ENCODE measurements at places on chromosomes 16 and 17.

DNA sequence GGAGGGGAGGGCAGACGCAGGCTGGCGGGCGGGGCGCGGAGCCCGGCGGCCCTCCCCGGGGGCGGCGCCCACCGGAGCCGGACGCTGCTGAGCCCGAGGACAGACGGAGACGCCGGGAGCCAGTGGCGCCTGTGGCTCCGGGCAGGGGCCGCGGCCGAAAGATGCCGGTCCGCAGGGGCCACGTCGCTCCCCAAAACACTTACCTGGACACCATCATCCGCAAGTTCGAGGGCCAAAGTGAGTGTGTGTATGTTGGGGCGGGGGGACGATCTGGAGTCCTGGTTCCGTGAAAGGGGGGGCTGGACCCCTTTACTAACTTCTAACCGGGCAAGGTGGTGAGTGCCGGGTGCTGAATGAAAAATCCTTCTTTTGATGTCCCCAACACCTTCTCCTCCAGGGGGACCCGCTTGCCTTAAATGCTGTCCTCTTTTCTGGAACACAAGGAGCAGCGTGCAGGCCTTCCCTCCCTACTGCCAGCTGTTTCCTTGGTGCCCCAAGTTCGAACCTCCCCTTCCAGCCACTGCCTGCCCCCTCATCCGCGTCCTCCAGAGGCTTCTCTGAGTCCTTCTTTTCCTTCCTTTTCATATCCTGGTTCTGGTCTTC lies at the start of gene KCNH6:
Gene KCNH6, plus strand, starts transcription at position 106 of the 603 bp plus-strand sequence. Its CDS starts 56 bp downstream, at position 162.
- DNase-seq: no peak

GRCh38 chr17:49341356-49341755 lies 20.7 kb downstream of the ZNF652 start:
- no peak for DNase-seq

- no peak for DNase-seq
Measured at GRCh38 chr16:70805380-70805779, 4.4 kb upstream of the VAC14 start.

DNA sequence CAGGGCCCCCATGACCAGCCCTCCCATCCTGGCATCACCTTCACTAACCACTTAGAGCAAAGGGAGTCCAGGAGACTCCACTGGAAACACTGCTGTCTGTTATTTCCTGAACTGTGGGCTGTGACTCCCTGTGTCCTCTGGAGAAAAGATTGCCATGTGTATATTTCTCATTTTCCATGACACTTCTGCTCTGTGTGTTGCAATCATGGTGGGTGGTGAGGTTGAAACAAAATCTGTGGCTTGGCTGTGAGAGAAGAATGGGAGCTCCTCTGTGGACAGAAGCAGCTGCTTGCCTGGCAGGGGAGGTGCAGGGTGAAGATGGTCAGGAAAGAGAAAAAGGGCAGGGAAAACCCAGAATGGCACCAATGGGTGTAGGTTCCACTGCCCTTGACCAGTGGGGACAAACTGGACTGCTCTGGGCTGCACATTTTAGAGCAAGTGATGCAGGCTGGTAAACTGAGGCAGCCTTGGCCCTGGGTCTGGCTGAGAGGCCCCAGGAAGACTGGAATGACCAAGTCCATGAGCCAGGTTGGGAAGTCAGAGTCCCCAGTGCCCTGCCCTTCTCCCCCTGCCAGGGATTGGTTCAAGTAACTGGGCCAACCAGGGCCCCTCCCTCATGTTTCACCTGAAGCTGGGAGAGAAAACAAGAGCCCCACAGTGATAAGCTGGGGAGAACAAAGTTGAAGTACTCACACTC lies 314.3 kb downstream of the C16orf95 start:
- no peak for DNase-seq
